A549 treated with AZD2906 at 1 μM for 4 hours (cell line): ENCODE measurements at places on chromosomes 6 and 20. TPM values are rescaled to one million over a fixed set of nuclear protein-coding genes. Genes with fewer than 3 reads are reported as not detected.

Gene FKBP1C
- total RNA-seq = 2.0 to 2.3 TPM (median 2.1 TPM) in 5 replicates

Gene CDSN
- 0.03 to 0.06 TPM (median 0.05 TPM) in 4 of 5 replicates, not detected in the other for total RNA-seq

Gene TCF19
- total RNA-seq = 13.3 to 15.2 TPM (median 14.2 TPM) in 5 replicates

Gene SLC24A3
- total RNA-seq = 0.02 TPM in 2 of 5 replicates, not detected in the others

Gene MYB
- 0.64 to 0.89 TPM (median 0.64 TPM) in 5 replicates for total RNA-seq

Gene TFAP2C
- 10.9 to 12.8 TPM (median 11.7 TPM) in 5 replicates for total RNA-seq

Gene COL9A3
- 0.32 to 0.69 TPM (median 0.63 TPM) in 5 replicates for total RNA-seq

Gene FRK
- total RNA-seq = 0.95 to 1.4 TPM (median 1.1 TPM) in 5 replicates

Gene DSTN
- 640 to 860 TPM (median 684 TPM) in 5 replicates for total RNA-seq

Gene DUSP15
- 0.75 to 1.1 TPM (median 0.94 TPM) in 5 replicates for total RNA-seq

Gene OXT
- total RNA-seq = not detected in 5 replicates

Gene HAO1
- not detected in 5 replicates for total RNA-seq

Gene CYP39A1
- total RNA-seq = 0.03 to 0.07 TPM in 2 of 5 replicates, not detected in the others

Gene TREML1
- total RNA-seq = not detected in 5 replicates
